ENCODE measurements at places on chromosomes 16 and 17.

- no peak for DNase-seq
Measured at GRCh38 chr17:35160354-35161201, 13.0 kb downstream of the UNC45B start.

DNA sequence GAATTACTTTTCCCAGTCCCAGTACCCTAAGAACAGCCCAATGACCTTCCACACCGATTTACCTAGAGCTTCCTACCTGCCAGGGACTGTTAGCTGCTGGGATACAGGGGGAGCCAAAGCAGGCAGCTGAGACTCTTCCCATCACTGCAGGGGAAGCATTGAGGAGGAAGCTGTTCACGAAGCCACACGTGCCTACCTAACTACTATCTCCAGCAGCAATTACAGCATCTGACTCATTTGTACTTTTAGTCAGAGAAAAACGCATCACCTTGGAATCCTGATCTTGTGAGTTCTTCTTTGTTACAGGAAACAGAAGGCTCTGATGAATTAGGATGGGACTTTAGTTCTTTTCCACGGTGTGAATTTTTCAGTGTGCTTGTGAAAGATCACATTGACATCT, 113.7 kb upstream of the DHX40 start:
- DNase-seq, result no peak

GRCh38 chr16:85699628-85700027, 10.9 kb upstream of the GINS2 start:
- DNase-seq, result no peak

DNA sequence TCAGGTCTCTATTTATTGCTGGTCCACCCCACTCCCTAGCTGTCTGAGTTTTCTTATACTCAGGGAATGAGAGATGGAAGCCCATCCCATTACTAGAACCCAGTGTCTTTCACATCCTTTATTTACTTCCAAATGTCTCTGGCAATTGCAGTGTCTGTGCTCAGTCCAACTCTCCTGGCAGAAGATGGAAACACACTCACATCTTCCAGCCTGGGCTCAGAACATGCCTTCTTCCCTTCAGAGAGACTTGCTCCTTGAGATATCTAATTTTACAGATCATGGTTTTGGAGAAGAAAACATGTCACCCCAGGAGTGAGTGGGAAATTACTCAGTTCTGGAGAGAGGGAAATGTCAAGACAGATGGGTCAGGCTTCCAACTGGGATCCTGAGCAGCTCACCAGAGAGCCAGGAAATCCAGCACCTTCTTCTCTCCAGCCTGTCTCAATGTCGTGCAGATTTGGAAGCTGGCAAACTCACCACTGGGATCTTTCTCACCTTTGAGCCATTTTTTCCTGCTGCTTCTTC, 494.4 kb downstream of the HS3ST4 start:
- DNase-seq, result no peak

DNA sequence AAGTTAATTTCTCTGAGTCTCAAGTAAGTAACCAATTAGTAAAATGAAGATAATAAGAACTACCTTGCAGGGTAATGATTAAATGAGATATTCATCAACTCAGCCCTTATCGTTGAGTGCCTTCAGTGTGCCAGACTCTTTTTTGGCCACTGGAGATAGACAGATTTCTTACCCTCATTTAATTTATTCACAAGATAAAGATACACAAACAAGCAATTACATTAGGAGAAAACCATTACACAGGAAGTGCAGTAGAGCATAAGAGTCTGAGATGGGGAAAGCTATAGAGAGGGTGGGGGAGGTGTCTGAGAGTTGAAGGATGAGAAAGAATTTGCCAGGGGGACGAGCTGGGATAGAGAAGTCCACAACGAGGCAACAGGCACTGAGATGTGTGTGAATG, 72.5 kb upstream of the BCAR1 start:
- DNase-seq, result no peak

DNA sequence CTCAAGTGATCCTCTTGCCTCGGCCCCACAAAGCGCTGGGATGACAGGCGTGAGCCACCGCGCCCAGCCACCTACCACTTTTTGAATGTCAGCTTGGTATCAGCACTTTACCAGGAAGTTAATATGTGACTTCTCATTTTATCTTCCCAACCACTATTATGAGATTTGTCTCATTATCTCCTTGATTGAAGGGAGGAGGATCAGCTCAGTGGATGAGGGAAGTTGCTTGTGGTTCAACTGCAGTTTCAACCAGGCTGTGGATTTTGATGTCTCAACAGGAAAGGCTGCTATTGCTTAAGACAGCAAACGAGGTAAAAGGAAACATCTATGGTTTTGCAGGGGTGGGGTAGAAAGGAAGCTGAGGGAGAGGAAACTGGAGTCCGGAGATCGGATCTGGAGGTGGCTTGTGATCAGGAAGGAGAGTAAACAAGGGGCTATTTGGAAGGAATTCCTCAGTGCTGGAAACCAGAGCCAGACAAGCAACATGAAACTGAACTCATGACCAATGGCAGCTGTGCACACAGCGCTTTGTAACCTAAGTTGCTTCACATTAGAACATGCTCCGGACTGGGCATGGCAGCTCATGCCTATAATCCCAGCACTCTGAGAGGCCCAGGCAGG, 180.5 kb downstream of the VPS53 start:
- no peak for DNase-seq

GRCh38 chr17:65297916-65298315, 160.7 kb downstream of the RGS9 start:
- no peak for DNase-seq

DNA sequence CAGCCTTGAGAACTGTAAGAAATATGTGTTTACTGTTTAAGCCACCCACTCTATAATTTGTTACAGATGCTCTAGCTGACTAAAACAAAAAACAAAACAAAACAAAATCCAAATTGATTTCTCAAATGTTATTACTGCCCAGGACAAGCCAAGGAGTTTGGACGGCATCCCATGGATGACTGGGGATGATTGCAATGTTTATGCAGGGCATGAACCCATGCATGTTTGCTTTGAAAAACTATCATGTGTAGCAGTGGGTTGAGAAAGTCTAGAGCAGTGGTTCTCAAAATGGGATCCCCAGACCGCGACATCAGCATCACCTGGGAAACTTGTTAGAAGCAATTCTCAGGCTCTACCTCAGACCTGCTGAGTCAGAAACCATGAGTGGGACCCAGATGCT, 223.2 kb upstream of the PSMD7 start:
- DNase-seq, result no peak

DNA sequence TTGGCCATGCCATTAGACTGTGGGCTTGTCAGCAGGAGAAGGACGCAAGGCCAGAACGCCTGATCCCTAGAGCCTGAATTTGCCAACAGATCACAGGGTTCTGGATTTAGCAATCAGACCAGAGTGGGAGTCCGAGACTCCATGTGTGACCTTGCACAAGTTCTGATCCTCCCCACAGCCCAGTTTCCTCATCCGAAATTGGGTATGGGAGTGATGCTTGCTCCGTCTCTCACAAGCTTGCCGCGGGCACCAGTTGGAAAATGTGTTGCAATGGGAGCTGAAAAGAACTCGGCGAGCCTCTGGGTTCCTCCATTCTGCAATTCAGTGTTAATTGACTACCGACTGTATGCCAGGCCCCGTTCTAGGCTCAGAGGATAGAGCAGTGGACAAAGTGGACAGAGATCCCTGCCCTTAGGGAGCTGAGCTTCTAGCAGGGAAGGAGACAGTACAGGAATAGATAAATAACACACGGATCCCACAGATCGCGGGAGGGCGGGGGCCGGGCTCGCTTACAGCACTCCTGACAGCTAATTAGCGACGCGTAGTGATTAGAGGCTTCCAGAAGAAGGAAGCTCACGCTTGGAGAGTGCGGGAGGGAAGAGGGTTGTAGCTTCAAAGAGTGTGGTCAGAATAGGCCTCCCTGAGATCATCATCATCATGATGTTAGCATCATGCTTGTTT, 150.4 kb upstream of the CIBAR2 start:
- DNase-seq, result no peak

GRCh38 chr16:2359919-2360318, 19.4 kb upstream of the ABCA3 start:
- no peak for DNase-seq

DNA sequence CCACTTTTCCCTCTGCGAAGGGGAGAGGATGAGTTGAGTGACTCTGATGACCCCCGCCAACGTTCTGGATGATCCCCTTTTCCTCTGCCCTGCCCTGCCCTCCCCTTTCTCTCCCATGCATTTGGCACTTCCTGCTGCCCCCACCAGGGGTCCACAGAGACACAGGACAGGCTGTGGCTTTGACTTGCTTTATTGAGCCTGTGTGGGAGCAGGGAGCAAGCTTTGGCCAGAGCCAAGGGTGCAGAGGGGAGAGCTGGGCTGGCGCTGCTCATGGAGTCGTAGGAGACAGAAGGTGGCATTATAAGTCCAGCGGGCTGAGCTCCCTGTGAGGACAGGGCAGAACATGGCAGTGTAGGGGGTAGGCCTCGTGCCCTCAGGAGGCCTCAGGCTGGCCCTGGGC, 1.6 kb downstream of the PPY start:
- peak; percentile 74 for DNase-seq

GRCh38 chr16:17431968-17432625, 38.7 kb downstream of the XYLT1 start:
- DNase-seq, result no peak

DNA sequence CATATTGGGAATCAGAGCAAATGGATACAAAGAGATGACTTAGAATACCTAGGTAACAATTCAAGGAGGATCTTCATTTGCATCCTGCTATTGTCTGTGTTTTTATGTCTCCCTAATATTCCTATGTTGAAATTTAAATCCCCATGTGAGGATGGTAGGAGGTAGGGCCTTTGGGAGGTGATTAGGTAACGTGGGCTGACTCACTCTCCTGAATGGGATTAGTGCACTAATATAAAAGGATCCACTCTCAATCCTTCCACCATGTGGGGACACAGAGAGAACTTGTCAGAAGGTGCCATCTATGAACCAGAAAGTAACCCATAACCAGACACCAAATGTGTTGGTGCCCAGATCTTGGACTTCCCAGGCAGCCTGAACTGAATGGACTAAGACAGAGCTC, 83.4 kb downstream of the CDH8 start:
- DNase-seq, result no peak

- no peak for DNase-seq
Measured at GRCh38 chr16:85126705-85127378, 14.6 kb upstream of the CIBAR2 start.

- DNase-seq, result peak; percentile 74
Measured at GRCh38 chr17:82019690-82020571, 2.7 kb downstream of the CENPX start.

DNA sequence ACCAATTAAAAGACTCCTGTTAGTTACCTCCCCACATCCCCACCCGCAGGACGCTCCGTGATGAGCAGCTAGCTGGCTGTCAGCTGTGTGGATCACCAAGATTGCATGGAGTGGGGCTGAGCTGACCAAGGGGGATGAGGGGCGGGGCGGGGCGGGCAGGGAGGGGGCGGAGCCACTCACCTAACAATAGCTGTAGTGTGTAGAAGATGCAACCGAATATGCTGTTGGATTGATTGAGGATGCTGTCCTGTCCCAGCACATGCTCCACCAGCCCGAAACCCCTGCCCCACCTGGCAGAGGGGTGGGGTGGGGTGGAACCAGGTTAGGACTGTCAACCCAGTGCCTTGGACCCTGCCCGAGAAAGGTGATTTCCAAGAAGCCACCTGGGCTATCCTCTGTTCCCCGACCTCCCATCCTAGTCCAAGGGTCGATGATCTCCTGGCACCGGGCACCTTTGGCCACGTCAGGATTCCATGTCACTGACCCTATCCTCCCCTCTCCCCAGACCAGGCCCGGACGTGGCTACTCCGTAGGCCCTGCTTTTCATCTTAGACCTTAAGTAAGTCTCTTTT, 1.4 kb downstream of the VKORC1 start:
- peak; percentile 37 for DNase-seq

DNA sequence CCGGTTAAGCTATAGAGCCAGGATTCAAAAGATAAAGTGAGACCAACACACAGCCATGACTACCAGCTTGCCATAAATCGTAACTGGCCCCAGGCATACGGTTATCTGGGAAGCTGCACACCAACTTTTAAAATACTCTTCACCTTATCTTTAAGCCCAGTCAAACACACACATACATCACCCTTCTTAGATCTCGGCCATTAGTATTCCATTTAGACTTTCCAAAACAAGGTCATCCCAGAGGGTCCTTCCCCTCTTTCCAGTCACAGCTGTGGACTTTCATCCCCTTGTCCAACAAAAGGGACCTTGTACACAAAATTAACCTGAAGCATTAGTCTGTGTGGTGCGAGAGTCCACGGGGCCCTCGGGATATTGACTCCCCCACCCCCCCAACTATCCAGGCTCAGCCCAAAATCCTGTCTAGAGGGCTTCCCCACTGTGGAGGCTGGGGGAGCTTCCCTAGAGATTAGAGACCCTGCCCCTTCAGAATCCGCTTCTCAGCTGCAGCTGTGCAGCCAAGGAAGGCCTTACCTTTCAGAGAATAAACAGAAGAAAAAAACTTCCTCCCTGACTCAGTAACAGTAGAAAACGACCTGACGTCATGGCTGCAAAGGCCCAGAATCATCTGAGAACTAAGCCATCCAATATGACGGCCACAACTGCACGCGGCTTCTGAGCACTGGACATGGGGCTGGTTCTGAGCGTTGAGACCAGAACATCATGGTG, 9.9 kb downstream of the ZFHX3 start:
- DNase-seq, result no peak

GRCh38 chr16:23584186-23585076, 11.7 kb downstream of the NDUFAB1 start:
- no peak for DNase-seq

- no peak for DNase-seq
Measured at GRCh38 chr17:44931376-44931775, 16.1 kb upstream of the GFAP start.

- DNase-seq, result no peak
Measured at GRCh38 chr16:73457851-73458250, 409.9 kb upstream of the ZFHX3 start.

DNA sequence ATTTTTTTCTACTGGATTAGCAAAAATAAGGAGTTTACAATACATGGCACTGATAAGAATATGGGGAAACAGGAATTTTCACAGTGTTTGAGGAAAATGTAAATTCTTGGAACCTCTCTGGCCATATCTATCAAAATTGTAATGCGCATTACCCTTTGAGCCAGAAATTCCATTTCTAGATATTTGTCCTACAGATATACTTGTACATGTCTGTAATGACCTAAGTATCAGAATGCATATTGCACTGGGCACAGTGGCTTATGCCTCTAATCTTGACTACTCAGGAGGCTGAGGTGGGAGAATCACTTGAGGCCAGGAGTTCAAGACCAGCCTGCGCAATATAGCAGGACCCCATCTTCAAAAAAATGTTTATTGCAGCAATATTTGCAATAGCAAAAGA, 25.8 kb upstream of the HAS3 start:
- no peak for DNase-seq

- DNase-seq, result no peak
Measured at GRCh38 chr16:73405851-73406250, 357.9 kb upstream of the ZFHX3 start.

- DNase-seq, result peak; percentile 53
Measured at GRCh38 chr17:78412403-78412802, 34.0 kb downstream of the PGS1 start.

- DNase-seq, result no peak
Measured at GRCh38 chr16:22116095-22116700, 23.9 kb downstream of the VWA3A start.

Measured in T47D (cell line).